Amniotic stem cell (primary cell): ENCODE measurements at places on chromosomes 11 and 22.

DNA sequence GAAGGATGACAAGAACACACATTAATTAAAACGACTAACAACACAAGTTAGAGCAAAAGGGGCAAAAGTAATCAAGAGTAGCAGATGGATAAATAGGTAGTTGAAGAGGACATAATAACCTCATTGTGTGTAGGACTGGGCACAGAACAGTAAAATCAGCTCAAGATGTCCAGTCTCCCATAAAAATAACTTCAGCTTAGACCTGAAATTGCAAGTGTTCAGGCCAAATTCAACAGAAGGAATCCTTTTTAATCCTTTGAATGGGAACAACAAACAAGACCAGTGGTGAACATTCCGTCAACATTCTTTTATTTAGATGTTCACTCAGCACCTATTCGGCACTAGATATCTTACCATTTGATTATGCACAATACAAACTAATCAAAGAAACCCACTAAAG lies 4.4 kb downstream of the MTMR2 start:
- DNase-seq = no peak

DNA sequence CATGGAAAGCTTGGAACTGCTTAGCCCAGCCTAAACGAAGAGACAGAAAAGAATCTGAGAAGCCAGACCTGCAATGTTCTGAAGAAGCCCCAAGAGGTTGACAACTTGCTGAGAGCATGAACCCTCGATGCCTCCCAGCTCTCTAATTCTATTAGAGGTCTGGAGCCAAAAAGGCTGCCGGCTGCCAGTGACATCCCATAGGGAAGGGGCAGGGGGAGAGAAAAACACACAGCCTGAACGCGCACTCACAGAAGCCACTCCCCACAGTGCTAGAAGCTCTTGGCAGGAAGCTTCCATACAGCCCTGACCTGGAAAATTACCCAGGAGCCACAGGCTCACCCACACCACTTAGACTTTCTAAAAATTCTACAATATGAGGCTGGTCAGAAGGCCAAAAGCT lies 18.3 kb downstream of the POLDIP3 start:
- DNase-seq = no peak

GRCh38 chr11:95108159-95108611 lies 18.5 kb downstream of the ENDOD1 start:
- no peak for DNase-seq

DNA sequence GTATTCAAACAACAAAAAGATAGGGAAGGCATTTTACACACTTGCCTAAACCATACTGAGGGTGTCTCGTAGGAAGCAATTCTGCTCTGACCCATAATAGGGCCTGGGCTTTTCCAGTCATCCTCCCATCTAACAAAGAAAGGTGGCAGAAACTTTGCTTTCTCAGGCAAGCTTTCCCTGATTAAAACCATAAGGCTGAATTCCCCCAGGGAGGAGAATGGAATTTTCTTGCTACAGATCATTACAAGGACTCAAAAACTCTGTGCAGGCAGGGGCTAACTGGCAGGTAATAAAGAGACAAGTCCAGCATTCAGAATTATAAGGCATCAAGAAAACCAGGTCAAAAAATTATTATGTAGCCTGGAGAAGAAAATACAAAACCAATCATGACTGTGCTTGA lies 90.4 kb downstream of the RBFOX2 start:
- no peak for DNase-seq

DNA sequence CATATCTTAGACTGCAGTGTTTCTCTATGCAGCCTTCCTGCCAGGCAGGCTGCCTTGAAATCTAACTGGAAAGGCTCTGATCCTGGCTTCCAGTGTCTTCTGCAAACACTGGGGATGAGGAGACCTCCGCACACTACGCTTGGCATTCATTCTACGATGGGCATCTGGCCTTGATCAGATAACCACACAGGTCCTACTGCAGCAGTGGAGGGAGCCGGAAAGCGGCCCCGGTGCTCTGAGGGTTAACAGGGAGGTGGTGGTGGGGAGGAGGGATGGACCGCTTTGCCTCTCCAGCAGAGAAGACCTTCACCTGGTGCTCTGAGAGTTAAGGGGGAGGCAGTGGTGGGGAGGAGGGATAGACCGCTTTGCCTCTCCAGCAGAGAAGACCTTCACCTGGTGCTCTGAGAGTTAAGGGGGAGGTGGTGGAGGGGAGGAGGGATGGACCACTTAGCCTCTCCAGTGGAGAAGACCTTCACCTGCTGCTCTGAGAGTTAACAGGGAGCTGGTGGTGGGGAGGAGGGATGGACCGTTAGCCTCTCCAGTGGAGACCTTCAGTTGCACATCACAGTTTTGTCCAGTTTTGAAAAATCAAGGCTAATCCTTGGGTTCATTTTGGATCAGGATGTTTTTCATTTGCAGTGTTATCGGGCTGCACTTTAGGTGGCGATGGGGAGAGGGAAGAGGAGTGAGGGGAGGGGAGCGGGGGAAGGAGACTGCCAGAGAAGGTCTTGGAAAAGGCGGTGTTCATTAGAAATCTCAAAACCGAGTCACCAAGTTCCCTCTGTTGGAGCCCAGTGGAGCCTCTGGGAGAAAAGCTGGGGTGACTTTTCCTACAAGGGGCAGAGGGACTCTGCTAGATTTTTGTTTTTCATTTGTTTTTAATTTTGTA lies 5.6 kb downstream of the GAL start:
- DNase-seq = no peak

- DNase-seq = no peak
Observed at GRCh38 chr11:70078095-70078780, at the start of gene ANO1. ANO1 (plus strand) TSS chr11:70078317; CDS start chr11:70078607, 290 bp downstream.

DNA sequence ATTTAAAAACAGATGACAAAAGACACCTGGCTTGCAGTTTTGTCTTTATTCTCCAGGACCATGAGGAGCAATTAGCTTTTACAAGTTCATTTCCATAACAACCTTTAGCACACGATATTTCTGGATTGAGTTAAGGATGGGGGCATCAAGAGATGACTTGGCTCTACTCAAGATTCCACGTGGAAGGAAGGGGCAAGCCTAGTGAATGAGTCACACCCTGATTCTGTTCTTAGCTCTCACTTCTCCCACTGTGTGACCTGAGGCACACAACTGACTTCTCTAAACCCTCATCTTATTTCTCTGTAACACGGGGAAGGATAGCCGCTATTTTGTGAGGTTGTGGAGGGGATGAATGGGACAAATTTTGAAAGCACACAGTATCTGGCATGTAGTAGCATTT lies 185.5 kb downstream of the KIRREL3 start:
- no peak for DNase-seq

GRCh38 chr11:25838918-25839625 lies 492.9 kb upstream of the ANO3 start:
- no peak for DNase-seq

DNA sequence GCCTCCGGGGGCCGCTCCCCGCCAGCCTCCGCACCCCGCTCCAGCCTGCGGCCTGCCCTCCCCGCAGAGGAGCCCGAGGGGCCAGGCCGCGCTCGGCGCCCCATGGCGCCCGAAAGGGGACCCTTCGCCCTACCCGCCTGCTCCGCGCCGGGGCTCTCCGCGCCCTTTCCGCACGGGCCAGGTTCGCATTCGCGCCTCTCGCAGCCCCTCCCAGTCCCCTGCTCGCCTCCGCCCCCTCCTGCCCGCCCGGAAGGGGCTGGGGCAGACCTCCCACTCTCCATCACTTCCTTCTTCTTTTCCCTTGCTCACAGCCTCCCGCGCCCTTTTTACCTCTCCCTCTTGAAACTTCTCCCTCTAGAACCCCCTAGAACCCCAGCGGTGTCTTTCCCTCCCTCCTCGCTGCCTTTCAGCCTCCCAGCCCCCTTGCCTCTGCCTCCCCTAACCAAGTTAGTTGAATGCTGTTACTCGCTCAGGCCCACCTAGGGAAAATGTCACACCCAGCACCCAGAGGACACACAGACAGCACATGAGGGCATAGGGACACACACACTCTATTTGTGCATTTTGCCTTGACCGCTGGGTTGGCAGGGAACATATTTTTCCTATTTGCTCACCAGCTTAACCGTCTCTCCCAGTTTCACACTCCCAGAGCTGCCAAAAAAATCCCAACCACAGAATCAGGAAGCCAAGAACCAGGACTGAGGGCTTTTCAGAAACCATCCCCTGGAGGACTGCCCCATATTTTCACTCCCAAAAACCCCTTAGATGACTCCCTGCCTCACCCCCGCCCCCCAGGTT lies at the start of gene SLC43A3:
TSS of gene SLC43A3 (minus strand) at position 193 of the 798 bp plus-strand sequence. CDS start 949 bp downstream, outside the sequence.
- DNase-seq = peak; percentile 26

GRCh38 chr11:106160494-106160893 lies 83.0 kb downstream of the AASDHPPT start:
- DNase-seq = no peak

DNA sequence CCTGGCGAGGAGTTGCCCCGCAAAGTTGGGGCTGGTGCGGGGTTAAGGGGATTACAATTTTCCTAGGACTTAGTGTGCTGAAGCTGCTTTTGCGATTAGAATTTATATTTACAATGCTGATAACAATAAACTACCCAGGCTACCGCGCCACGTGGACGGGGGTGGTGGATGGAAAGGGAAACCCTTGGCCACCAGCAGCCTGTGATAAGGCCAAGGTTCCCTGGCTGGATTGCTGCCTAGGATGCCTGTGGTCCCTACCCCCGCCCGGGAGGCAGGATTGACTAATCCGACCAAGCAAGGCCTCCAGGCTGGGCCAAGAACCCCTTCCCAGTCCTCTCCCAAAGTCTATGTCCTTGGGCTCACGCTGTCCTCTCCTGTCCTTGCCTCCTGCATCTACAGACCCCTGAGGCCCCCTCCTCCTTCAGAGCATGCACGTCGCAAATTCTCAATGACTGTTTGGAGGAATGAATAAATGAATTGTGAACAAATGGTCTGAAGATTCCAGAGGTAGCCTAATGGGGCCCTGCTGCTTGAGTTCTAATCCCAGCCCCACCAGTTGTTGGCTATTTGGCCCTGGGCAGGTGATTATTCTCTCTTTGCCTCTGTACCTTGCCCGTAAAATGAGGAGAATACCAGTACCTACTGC lies 7.6 kb upstream of the CHKA start:
- no peak for DNase-seq

- DNase-seq = peak; percentile 19
Observed at GRCh38 chr11:113730887-113731726, 25.0 kb upstream of the TMPRSS5 start.
